ENCODE measurements at places on chromosomes 2 and 18.
A peak's percentile ranks its signal among the peaks of the same experiment; 100 is the strongest.

- DNase-seq = no peak
Measured at GRCh38 chr2:223887127-223887526, 49.7 kb upstream of the AP1S3 start.

GRCh38 chr18:48854780-48855179 lies 96.0 kb downstream of the SMAD7 start:
- DNase-seq = no peak

- no peak for DNase-seq
Measured at GRCh38 chr2:188142636-188143295, 148.9 kb upstream of the GULP1 start.

DNA sequence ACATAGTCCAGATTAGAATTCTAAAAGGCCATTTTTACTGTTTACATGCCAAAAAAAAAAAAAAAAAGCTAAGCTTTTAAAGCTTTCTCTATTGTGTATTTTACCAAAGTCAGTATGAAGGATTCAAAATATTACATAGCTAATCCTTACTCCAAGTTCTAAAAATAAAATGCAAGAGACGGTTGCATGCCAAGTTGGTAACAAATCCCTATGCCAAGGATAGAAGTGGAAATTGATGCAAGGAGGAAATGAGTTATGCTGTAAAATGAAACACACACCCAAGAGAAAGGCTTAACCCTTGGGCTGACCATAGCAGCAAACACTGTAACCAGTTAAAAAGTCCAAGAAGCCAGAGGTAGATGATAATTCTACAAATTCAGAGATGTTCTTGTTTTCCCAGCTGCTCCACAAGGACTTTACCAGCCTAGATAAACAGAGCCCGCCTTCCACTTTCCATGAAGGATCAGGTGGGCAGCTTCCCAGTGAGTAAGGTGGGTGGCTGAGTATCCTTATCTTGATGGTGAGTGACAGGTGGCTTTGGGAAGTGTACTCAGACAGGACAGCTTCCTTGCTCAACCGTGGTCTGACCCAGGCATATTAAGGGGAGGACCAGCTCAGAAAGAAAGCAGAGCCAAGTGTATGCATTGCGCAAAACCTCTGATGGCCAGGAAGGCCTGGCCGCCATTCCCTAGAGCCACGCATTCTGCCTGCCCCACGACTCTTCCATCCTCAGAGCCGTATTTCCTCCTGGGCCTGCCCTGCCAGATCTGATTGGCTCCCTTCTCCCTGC lies 34.4 kb downstream of the ATP8B1 start:
- no peak for DNase-seq

GRCh38 chr18:62979176-62979575 lies 263.8 kb downstream of the PHLPP1 start:
- DNase-seq = peak; percentile 79

- no peak for DNase-seq
Measured at GRCh38 chr2:134819334-134819733, 19.1 kb upstream of the ACMSD start.
